DMS153 (cell line): ENCODE measurements at places on chromosomes 11 and 22.
A peak's percentile ranks its signal among the peaks of the same experiment; 100 is the strongest.

GRCh38 chr11:112822478-112823274, 138.5 kb upstream of the NCAM1 start:
- peak; percentile 38 for DNase-seq

DNA sequence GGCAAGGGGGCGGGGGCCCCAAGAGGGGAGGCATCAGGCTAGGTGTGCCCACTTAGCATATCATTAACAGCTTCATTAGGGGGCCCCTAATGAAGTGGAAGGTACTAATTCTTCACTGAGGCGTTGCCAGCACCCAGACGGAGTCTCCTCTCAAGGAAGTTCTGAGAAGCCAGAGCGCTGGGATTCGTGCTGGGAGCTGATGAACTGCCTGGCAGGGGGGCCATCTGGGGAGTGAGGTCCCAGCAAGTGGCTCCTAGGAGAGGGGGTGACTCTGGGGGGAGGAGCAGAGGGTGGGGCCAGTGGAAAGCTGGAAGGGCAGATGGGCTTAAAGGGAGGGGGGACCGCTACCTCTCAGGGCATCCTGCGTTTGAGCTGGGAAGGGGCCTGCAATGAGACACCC, 29.8 kb downstream of the DAGLA start:
- no peak for DNase-seq

GRCh38 chr22:38900677-38901076, 28.7 kb upstream of the CBX6 start:
- DNase-seq, result no peak

GRCh38 chr22:32318361-32318760, 39.3 kb upstream of the RFPL3 start:
- no peak for DNase-seq

DNA sequence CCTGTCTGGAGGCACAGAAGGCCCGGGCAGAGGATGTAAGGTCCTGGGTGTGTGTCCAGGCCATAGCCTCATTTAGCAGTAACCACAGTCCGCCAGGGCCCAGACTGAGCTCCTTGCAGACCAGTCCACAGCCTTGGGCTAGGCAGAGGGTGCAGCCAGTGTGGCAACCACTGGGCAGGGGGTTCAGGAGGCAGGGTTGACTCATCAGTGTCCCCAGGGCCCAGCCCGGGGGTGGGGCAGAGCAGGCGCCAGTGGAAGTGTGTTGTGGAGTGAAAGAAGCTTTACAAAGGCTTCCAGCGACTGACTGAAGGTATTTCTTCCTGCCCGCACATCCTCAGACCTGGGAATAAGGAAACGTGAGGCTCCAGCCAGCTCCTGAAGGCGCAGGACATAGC, 27.7 kb upstream of the WNT11 start:
- no peak for DNase-seq

DNA sequence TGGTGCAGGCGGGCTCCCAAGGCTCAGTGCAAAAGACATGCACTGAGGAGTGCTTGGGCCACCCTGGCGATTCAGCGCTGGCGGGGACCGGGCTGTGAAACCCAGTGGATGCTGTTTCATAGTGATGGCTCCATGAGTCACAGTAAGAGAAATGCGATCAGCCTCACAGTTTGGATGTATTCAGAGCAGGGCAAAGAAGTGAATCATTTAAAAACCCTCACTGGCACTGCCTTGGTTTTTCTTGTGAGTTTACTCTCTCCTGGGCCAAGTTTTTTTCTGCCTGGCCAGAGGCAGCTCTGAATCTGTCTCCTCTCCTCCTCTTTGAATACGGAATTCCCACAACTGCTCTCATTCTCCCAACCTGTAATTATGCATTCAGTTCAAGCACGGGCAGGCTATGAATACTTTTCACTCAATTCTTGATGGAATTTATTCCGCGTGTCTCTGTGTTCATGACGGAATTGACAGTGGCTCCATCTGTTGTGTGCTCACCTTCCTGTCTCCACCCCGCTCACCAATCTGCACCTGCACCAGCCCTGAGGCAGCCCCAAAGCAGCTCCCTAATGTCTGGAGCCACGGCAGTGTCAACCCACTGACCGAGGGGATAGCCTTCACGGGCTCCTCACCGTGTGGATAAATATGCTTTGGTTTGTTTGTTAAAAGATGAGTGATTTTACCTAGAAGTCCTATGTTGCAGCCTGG, 14.9 kb downstream of the ADAMTS8 start:
- DNase-seq, result no peak
